ENCODE measurements at places on chromosomes 12 and 14.

GRCh38 chr12:95809000-95809680, 18.6 kb upstream of the NTN4 start:
- DNase-seq: no peak

- peak; percentile 83 for DNase-seq
Observed at GRCh38 chr12:89373763-89374572, 21.7 kb upstream of the DUSP6 start.

DNA sequence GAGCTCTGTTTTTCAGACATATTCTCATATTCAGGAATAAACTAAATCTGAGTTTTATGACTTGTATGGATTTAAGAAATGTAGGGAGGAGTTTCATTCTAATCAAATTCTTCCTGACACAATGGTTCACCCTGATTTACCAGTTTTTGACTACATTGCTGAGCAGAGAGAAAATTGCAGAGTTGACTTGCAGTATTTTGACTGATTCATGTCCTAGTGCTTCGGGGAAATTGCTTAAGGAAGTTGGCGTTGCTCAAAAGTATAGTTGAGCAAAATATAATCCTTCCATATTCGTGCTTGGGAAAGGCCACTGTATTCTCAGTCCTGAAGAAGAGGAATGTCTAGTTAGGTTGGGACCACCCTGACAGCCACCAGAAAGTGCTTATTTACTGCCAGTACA, 1.3 kb upstream of the TWF1 start:
- no peak for DNase-seq

DNA sequence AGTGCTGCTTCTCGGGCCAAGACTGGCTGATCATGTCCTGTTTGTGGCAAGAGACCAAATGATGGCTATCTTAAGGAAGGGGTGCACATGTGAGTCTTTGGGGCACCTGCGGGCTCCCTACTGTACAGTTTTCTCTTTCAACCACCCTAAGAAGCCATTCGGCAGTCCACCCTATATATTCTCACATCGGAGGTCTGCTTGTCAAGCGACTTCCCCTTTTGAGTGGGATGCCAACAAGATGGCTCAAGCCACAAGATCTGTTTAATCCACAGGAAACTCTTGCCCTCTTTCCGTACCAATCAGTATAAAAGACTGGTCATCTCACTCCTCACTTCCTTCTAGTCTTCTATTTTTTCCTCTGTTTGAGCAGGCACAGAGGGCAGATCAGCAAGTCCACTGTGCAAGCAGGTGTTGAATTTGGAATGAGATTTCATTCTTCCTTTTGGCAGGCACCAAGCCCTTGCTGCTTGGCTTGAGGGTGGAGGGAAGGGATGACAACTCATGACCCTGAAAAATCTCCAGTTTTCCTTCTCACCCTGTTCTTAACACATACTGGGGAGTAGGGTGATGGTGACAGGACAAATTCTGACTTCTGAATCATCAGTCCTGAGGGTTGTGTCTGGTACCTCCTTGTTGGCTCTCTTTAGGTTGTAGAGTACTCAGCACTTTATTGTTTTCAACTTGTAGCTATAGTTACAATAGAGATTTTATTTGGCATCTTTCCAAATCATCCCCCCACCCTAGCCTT, 17.6 kb downstream of the LACRT start:
- DNase-seq: no peak

DNA sequence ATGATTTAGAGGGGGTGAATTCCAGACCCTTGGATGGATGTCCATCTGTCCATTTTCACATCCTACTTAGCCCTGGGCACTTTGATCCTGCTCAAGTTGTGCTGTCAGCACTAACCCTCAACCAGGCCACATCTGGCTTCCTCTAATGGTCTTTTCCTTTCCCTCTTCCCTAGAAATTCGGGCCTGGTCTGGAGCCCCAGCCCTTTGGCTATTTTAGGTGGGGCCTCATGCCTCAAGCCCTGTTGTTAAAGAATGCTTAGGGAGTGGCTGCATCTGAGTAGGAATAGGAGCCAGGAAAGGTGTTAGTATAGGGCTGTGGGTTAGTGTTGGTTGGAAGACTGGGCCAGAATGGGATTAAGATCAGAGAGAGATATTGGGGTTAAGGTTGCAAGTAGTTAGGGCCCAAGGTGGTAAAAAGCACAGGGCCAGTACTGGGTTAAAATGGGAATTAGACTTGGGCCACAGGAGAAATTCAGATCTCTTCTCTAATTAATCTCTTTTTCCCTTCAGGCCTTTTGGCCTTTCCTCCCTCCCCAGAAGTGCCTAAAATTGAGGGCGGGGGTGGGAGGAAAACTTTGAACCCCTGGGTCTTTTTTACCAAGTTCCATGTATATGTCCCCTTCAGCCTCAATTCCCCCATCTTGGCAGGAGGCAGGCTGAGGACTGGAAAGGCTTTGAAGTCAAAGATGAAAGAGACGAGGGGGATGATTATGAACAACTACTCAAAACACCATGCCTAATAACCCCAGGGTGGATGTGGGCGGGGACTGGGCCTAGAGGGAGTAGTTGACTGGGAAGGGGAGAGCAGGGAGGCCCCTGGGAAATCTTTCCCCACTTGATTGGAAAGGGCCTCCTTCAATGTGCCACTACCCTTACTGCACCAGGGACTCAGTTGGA, 4.0 kb upstream of the ZNF385A start:
- no peak for DNase-seq

DNA sequence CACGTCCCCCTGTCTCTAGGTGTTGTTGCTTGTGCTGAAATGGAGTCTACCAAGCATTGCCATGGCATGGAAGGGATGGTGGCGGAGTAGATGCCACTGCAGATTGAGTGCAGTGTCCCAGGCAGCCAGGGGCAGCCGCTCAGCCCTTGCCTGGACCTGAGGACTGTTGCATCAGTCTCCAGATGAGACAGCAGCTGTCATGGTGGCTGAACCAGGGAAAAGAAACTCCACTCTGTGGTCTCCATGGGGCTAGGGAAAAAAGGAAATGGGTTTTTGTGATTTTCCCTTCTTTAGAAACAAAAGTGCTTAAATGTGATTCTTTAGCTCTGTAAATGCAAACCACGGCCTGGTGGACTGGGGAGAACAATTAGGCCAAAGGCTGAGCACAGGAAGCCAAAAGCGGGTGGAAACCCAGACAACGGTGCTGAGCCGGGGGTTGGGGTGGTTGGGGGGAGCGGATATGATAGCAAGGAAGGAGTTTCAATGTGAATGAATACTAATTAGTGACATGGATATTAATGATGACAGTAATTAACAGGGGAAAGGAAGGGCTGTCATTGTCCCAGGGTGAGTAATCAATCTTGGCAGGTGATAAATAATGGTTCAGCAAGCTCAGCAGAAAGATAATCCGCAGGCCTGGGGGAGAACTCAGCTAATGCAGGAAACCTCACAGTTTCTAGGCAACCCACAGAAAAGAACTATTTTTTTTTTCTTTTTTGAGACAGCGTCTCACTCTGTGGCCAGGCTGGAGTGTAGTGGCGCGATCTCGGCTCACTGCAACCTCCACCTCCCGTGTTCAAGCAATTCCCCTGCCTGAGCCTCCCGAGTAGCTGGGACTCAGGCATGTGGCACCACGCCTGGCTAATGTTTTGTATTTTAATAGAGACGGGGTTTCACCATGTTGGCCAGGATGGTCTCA, 442.6 kb downstream of the DPF3 start:
- no peak for DNase-seq

GRCh38 chr12:75509621-75510020, 1.8 kb downstream of the KRR1 start:
- DNase-seq: peak; percentile 36

DNA sequence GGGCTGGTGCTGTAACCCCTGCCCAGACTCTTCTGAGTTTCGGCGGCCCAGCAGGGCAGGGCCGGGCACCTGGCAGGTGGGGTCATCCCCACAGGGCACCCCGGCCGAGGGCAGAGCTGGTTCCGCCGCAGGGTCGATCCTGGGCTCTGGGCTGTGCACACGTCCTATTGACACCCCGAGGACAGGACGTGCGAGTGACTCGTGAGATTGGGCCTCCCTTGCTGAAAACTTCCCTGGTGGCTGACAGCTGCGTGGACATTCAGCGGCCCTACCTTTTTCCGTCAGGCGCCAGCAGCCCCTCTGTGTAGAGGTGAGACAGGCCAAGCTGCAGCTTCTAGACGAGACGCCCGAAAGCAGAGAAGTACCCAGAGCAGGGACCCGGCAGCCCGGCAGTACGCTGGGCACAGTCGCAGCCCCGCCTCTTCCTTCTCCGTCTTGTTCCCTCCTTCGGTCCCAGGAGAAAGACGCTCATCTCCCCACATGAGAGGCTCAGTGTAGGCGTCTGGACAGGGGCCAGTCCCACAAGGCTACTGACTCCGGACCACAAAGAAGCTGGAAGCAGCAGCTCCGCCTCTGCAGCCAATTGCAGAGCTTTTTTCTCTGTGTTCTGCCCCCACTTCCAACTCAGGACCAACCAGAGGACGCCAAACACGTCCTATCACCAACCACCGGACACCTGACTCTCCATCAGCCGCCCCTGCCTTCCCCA, at the start of gene LRCOL1:
LRCOL1 (minus strand) TSS at position 532 of the 709 bp plus-strand sequence. CDS start 4,331 bp downstream, outside the sequence.
- no peak for DNase-seq

DNA sequence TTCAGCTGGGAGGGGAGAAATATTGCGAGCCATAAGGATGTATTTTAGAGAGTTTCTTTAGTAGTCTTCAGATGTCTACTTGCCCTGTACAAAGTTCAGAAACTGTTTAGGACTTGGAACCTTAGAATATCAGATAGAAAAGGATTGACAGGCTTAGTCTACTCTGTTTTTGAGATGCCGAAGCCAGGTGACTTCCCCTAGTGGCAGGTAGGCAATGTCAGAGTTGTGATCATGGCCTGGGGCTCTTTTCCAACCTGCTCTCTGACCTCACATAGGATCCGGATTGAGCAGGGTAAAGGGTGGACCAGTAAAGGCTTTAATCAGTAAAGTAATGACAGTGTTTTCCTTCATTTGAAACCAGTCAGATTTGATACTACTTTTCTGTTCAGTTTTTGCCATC, 59.6 kb downstream of the PRKCH start:
- peak; percentile 35 for DNase-seq

GRCh38 chr12:44118946-44119345, 283.1 kb downstream of the TMEM117 start:
- DNase-seq: no peak

GRCh38 chr12:53097564-53098353, at the start of gene IGFBP6:
Gene IGFBP6, plus strand, starts transcription at chr12:53097667. Its CDS starts 51 bp downstream, at chr12:53097718.
- DNase-seq: peak; percentile 62

DNA sequence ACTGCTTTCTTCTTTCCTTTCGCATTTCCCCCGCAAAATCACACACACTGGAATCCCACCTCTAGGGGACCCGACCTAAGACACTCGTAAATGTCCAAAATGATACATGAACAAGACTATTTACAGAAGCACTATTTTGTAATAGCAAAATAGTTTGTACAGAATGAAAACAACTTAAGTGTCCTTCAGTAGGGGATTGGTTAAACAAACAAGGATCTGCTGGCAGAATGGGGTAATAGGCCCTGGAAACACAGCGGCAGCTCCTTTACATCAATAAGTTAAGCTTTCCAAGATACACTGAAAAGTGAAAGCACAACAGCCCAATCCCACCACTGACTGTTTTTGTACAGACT, 48.8 kb downstream of the LTBP2 start:
- peak; percentile 75 for DNase-seq

- no peak for DNase-seq
Observed at GRCh38 chr14:24613241-24613640, 3.8 kb upstream of the GZMH start.

- DNase-seq: no peak
Observed at GRCh38 chr14:64394423-64394822, 6.3 kb downstream of the MTHFD1 start.

DNA sequence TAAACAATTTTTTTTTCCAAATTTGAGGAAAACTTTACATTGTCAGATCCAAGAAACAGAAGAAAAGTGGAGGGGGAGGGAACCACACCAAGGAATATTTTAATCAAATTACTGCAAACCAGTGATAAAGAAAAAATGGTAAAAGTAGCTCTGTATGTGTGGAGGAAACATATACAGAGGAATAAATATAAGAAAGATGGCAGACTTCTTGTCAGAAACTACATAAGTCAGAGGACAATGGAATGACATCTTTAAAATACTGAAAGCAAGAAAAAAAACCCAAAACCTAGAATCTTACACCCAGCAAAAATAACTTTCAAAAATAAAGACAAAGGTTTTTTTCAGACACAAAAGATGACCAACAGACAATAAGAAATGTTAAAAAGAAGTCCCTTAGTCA, 10.2 kb upstream of the LLPH start:
- DNase-seq: no peak

- DNase-seq: no peak
Observed at GRCh38 chr12:69998922-69999321, 173.9 kb downstream of the MYRFL start.

- DNase-seq: no peak
Observed at GRCh38 chr12:104582739-104583138, 126.0 kb downstream of the CHST11 start.

GRCh38 chr14:95502381-95502950, 14.0 kb downstream of the SYNE3 start:
- DNase-seq: no peak

Data from MCF 10A (cell line).